ENCODE measurements at places on chromosomes 3 and 15. TPM values are rescaled to one million over a fixed set of nuclear protein-coding genes. Genes with fewer than 3 reads are reported as not detected.

DNA sequence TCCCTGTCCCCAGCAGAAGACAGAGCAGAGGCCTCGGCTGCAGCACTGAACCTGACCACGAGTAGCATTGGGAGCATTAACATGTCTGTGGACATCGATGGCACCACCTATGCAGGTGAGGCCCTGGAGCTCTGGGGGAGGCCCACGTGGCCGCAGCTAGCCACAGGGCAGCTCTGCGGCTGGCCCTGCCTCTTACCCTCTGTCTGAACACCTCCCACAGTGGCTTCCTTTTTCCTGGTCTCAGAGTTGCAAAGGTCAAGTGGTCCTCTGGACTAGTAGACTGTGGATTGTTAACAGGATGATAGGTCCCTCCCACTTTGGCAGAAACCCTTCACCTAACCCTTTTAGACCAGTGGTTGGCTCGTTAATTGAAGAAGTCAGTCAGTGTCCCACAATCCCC is 22.5 kb upstream of the CLK3 start:
- no peak for DNase-seq

Gene CTXND1
- total RNA-seq = 0.31 TPM

- DNase-seq = no peak
These were observed 26.7 kb upstream of the DRD3 start for GRCh38 chr3:114205541-114205940.

Gene EOMES
- 14.5 TPM for total RNA-seq

GRCh38 chr3:124699686-124700396 is 30.4 kb upstream of the UMPS start:
- DNase-seq = no peak

GRCh38 chr3:87350367-87351199 is 74.2 kb upstream of the POU1F1 start:
- no peak for DNase-seq

DNA sequence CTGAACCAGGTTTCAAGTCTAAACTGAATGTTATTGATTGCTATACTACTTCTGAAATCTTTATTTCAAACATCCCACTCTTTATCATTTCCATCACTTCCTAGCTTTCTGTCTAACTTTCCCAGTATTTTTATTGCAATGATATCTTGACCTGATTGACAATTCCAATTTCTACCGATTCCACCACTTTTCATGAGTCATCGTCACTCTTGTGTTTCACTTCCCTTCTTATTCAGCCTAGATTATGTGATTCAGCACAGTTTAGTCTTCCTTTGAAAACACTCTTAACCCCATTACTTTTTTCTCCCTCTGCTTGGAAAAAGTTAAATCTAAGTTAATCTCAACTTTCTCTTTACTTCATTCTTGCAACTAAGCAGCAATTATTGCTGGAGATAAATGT is 62.6 kb downstream of the SLC7A14 start:
- DNase-seq = no peak

Gene GOLGA6B
- total RNA-seq = not detected

- DNase-seq = no peak
These were observed 192.6 kb upstream of the PRICKLE2 start for GRCh38 chr3:64417816-64418215.

- no peak for DNase-seq
These were observed 11.9 kb upstream of the ARHGEF3 start for GRCh38 chr3:56813653-56813960.

Gene CEMIP
- 4.4 TPM for total RNA-seq

Gene PIGZ
- 5.0 TPM for total RNA-seq

DNA sequence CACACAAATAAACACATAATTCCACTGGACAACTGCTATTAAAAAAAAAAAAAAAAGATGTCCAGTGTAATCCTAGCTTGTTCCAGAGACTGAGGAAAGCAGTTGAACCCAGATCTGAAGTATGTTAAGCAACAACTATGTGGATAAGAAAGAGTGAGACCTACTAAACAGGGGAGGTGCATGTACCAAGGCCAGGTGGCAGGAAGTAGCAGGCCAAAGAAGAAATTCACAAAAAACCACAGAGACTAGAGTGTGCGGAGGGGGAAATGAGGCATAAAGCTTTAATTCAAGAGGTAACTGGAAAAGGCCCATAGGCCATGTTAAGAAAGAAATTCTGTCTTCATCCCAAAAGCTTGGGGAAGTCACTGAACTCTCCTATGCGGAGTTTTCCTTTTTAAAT is 490.0 kb downstream of the NAALADL2 start:
- DNase-seq = no peak

DNA sequence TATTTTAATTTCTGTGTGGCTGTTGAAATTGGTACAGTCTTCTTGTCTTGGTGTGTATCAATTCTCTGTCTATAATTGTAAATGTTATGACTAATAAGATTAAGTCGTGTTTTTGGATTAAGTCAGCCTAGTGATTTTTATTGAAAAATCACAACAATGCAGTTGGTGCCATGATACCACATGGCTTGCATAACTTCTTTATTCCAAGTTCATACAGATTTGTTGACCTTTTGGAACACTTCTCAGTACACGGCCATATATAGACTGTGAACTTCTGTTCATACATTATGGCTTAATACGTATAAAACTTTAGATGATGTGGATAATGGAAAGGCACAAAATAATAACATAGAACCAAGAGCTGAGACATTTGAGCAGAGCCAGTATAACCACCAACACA is 121.2 kb upstream of the NAALADL2 start:
- DNase-seq = no peak

- DNase-seq = no peak
These were observed 133.3 kb downstream of the ALCAM start for GRCh38 chr3:105499961-105500360.

- DNase-seq = no peak
These were observed 9.0 kb upstream of the COPG1 start for GRCh38 chr3:129240436-129240835.

Gene CFAP100
- total RNA-seq = 2.0 TPM

GRCh38 chr3:43865887-43866528 is 175.3 kb downstream of the ABHD5 start:
- DNase-seq = no peak

Gene HRG
- not detected for total RNA-seq

DNA sequence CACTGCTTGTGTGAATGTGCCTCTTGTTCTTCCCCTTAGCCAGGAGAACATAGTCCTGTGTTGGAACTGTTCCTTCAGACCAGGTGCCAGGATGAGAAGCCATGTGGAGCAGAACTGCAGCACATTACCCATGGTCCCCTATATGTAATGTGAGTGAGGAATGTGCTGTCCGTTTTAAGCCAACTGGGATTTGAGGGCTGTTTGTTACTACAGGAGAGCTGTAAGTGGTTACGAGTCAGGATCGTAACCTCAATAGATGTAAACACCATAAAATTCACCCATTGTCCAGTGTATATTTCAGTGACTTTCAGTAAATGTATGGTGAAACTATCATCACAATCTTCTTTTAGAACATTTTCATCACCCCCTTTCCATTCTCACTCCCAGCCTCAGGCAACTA is 10.1 kb upstream of the SCAP start:
- no peak for DNase-seq

GRCh38 chr15:95550702-95551101 is 779.8 kb upstream of the NR2F2 start:
- DNase-seq = no peak

GRCh38 chr15:74489518-74490338 is 28.8 kb upstream of the UBL7 start:
- no peak for DNase-seq

- DNase-seq = no peak
These were observed 169.5 kb upstream of the THBS1 start for GRCh38 chr15:39411102-39411989.

DNA sequence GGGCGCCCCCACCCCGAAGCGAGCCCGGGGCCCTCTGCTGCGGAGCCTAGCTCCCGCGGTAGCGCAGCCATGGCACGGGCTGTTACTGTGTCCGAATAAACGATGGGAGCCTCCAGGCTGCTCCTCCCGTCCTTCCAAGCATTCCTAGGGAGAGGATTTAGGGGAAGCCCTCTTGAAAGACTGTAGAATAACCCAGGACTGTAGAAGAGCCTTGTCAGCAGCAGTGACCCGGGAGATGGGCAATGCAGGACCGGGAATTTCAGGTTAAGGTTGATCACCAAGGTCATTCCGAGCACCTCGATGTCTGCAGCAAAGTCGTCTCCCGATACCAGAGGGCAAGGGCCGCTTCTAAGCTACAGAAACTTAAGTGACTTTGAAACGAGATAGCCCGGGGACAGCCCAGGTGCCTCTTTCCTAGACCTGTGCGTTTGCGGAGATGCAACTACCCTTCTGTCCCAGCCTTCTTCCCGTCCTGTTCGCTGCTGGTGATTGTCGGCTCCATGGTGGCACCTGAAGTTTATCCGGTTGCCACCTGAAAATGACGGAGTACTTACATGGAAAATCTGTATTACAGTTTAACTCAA is 753 bp upstream of the MYO5A start:
- DNase-seq = peak; percentile 26

DNA sequence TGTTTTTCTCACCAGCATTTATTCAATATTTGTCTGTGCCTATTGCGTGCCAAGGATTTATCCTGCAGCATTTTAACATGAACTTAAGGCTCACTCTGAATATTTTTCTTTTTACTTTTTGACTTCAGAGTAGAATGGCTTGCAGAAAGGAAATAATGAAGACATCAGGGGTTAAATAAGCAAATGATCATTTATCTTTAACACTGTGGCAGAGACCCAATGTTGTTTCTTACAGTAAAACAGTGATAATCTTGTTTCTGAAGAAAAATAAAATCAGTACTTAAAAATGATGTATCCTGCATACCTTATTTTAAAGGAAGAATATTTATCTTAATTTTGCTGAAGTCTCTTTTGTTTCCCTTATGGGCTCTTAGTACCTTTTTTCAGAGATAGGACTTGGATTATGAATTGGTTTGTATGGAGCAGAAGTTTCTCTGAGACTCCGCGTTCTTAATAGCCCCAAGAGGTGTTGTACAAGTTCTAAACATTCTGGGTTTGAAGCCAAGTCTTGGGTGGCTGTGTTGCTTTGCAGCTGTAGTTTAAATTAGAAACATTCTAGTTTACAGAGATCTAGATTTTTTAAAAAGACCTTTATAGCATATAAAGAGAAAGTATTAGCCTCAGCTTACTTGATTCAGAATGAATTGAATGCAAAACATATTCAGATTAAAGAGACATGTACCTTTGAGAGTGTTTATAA is 40.5 kb downstream of the COL6A6 start:
- DNase-seq = no peak

Gene CCDC54
- total RNA-seq = 0.16 TPM

DNA sequence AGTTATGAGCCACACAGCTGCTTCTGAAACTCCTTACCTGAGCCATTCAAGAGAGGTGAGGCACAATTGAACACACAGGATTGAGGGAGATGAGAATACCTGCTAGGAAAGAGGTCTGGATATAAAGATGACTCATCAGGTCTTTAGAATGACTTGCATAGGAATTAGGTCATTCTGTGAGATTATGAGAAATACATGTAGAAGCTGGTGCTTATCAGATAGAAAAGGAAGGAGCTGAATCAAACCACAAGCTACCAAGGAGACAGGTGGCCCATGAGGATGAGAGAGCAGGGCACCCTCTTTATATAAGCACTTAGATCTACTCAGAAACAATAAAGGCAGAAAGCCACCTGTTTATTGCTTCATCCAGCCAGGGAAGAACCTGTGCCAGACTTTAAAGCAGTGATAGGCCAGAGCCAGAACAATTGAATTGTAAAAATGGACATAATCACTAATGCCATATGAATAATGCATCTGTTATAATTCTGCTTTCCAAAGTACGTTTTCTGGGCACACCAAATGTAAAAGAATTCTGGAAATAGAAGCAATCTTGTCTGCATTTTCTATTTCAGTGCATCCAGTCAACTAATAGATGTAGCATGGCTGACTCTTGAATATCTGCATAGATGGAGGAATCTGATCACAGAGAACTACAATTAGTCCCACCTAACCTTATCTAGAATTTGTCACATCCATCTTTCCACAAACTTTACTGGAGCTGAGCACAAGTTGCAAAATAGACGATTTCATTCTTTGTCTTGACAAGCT is 74.9 kb downstream of the PIK3R4 start:
- DNase-seq = no peak

- DNase-seq = no peak
These were observed 49.2 kb downstream of the RYK start for GRCh38 chr3:134201201-134202130.

GRCh38 chr15:41934843-41935242 is 37.5 kb downstream of the EHD4 start:
- no peak for DNase-seq

Gene PP2D1
- not detected for total RNA-seq

Gene SPTBN5
- total RNA-seq = 0.16 TPM

Gene XCR1
- not detected for total RNA-seq

DNA sequence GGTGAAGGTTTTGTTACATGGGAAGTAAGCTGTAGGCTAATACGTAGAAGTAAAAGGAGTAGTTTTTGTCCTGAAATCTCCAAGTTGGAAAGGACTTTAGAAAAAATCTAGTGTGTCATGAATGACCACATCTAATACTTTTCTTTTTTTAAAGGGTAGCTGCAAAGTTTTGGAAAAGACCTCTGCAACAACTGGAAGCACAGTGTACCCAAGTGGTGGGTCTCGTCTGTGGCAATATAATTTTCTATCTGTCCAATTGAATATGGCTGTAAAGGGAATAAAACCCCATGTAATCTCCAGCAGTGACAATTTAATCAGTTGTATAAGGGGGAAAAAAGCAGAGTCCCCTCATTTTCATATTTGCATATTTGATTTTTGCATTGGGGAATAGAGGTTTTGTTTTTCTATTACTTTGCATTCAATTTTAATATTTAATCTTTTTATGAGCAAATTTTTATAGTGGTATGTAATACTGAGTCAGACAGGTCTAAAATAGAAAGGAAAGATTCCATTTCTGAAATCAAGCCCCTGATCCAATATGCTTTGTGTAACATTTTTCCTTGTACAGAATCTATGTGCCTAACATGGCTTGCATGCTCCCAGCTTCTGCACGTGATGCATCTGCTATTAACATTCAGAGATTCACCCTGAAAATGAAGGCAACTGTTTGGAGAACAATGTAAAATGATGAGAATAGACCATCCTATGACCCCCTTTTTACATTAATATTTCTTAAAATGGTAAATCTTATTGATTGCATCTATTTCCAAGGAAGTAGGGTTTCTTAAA is 531.4 kb downstream of the ZIC1 start:
- DNase-seq = no peak

GRCh38 chr3:34001022-34001421 is 202.6 kb downstream of the PDCD6IP start:
- no peak for DNase-seq

Gene CCR2
- total RNA-seq = 0.31 TPM

Gene THAP10
- 4.4 TPM for total RNA-seq

- DNase-seq = peak; percentile 71
These were observed 6.1 kb downstream of the BCL6 start for GRCh38 chr3:187739094-187739560.

- DNase-seq = no peak
These were observed 325.5 kb downstream of the IL5RA start for GRCh38 chr3:2784627-2785026.

Gene WWTR1
- 8.0 TPM for total RNA-seq

DNA sequence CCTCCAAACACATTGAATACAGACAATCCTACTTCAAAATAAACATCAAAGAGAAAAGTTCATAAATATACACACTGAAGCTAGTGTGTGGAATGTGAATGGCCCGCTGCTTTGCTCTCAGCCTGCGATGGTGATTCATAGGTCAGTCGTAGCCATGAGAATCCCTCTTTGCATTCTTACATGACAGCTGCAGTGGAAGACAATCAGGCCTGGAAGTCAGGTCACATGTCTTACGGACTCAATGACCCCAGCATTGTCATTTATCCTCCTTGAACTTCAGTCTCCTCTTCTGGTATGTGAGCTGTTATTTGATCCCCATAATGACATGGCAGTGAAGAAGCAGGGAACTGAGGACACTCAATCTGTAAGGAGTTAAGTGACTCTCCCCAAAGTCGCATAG is 217.8 kb upstream of the EOMES start:
- no peak for DNase-seq
